Uterus (tissue), 4 donors: ENCODE measurements at places on chromosomes 3 and 15. TPM values are rescaled to one million over a fixed set of nuclear protein-coding genes. Genes with fewer than 3 reads are reported as not detected.

- no peak for DNase-seq
Measured at GRCh38 chr3:23619705-23620637, 185.8 kb upstream of the UBE2E1 start.

DNA sequence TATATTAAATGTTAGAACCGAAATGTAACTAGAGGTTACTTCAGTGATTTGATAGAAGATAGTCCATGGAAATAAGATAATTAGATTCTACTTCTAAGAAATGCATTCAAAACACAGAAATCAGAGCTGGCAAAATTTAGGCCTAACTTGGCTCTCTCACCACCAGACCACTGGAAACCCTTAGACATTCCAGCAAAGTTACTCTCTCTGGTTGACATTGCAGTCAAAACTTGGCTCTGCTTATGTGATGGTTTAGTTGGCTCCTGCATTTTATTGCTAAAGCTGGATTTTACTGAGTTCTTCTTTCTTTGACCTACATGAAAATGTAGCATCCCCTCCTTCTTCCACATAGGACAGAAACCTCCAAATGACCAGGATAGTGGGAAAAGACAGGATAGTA lies 35.4 kb upstream of the CBLB start:
- DNase-seq, result no peak

GRCh38 chr3:113105093-113105449 lies 106.3 kb upstream of the BOC start:
- DNase-seq, result no peak

SNTN gene
- total RNA-seq, result 5.4 TPM

GPD1L gene
- total RNA-seq, result 46.2 TPM

CFAP100 gene
- total RNA-seq, result not detected
